Activated CD4-positive, CD25-positive, alpha-beta regulatory T cell (primary cell): ENCODE measurements at places on chromosomes 6 and 20.

- DNase-seq, result no peak
Measured at GRCh38 chr20:39117491-39117890, 155.3 kb downstream of the DHX35 start.

DNA sequence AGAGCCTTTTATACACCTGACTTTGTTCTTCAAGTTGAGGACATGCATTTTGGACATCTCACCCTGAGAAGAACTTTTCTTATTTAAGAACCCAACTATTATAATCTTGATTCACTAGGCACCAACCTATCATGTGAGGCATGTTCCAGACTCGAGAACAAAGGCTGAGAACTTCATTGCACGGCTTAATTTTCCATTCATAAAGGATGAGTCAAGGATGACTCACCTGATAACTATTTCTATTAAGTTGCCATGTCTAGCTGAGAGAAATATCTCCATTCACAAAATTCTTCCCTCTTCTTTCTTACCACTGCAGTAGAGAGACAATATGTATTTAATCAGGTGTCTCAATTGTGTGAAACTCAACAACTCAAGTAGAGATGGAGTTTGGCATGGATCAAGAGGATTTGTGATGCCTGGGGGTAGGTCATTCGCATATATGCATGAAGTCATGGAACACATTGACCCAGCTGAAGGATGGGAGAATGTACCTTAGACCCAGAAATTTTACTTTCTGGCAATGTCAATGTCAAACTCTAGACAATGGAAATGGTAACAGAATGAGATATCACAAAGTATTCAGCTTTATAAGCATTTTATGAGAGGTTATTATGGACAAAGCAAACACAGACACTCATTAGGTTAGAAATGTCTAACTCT is 208.7 kb upstream of the PRND start:
- no peak for DNase-seq

GRCh38 chr6:116278854-116279231 is 887 bp downstream of the TSPYL1 start:
- DNase-seq, result no peak

- no peak for DNase-seq
Measured at GRCh38 chr20:13294522-13294921, 73.4 kb downstream of the ISM1 start.

DNA sequence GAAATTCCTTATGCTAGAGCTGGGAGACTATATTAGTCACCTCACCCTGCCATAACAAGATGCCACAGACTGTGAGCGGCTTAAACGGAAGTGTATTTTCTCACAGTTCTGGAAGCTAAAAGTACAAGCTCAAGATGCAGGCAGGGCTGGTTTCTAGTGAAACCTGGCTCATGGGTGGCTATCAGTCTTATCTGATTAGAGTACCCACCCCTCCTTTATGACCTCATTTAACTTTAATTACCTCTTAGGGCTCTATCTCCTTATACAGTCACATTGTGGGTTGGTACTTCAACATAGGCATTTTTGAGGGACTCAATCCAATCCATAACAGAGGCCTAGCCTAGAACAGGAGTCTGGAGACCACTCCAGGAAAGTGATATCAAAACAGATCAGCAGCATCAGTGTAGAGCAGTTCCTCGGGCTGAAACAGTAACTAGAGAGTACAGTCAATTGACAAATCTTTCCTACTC is 2.3 kb upstream of the SNRNP48 start:
- no peak for DNase-seq

GRCh38 chr20:9503526-9504245 is 10.7 kb upstream of the LAMP5 start:
- no peak for DNase-seq
